ENCODE measurements at places on chromosomes 7 and 10.

DNA sequence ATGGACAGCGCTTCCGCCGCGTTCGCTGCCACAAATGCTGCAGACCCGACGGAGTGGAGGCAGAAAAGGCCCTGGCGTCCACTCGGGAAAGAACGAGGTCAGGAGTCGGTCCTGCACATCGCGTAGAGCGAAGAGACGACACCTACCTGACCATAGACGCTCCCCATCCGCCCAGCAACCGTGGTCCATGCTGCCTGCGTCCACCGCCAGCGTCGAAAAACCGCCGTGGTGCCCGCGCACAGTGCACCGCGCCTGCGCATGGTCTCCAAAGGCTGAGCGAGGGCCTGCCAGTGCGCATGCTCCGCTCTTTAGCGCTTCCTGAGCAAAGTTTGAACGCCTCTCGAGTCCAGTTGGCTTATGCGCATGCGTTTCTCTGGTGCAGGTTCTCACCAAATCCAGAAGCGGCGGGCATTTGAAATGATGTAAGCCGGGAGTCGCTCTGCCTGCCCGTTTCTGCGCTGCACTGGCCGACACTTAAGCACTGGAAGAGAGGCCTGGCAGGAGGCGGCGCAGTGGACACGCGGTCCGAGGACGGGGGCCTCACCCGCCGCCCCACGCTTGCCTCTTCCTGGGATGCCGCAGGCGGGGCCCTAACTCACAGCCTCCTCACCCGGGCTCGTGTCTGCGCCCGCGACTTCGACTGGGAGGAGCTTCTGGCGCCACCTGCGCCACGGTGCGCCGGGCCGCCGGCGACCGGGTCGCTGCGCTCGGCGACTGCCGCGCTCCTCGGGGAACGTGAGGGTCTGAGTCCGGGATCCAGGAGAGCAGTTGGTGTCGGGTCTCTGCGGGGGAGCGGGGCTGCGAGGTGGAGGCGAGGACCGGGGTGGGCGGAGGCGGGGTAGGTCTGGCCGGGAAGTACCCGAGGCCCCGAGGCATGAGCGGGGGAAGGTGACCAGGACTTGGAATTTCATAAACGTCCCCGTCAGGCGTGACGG is at the start of gene FAM24B:
FAM24B (minus strand) TSS at position 243 of the 935 bp plus-strand sequence. CDS start 29,066 bp downstream, outside the sequence.
- DNase-seq = peak; percentile 96

DNA sequence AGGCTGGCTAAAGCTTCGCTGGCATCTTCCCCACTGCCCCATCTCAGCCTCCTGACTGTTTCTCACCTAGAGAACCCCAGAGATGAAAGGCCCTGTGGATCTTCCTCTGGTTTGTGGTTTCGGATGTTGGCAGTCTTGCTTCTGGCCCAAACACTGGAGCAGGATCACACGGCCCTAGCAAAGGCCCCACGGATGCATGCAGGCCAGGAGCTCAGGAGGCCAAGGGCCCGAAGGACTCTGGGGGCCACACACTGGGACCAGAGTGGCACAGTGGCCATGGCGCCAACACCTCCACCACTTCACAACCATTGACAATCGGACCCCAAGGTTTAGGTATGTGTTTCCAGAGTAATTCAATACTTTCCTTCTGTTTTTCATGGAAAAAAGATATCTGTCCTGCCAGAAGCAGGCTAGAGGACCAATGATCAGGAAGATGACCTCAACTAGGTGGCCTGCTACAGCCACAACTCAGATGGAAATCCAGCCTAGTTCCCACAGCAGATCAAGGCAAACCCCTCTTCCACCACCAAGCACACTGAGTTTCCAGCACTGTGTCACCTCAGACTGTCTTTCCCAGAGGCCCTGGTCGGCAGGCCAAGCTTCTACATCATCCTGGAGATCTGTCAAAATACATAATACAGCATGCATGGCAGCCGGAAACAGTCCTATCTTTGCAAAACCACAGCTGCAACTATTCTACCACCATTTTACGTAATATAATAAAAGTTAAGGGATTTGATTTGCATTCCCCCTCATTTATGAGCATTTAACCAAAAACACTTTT is 53.0 kb downstream of the CTBP2 start:
- DNase-seq = no peak

GRCh38 chr7:110544194-110544593 is 546.7 kb upstream of the LRRN3 start:
- no peak for DNase-seq

DNA sequence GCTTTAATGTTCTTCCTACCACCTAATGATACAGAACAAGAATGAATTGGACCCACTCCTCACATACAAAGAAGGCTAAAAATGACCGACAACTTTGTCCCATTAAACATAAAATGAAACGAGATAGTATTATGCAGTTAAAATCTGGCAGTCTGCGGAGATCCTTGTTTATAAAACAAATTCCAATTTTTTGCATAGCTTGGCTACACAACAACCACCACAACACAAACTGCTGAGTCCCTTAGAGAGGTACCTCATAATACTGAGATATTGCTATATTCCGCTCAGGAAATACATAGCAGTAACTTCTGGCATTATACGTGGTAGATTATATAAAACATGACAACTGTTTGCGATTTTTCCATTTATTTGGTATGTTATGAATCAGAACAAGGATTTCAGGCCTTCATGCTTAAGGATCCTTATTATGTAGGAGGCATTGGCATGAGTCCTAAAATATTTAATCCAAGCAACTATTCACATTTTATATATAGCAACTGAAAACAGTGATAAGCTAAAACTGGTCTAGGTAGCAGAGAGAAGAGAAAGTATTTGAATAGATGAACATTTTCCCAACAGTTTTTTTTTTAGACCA is 96.0 kb downstream of the ANK3 start:
- no peak for DNase-seq

- DNase-seq = no peak
These were observed at the start of gene GPR141 for GRCh38 chr7:37683246-37684120. TSS of gene GPR141 (plus strand) at chr7:37683766. CDS start at chr7:37740394, 56,628 bp downstream.

DNA sequence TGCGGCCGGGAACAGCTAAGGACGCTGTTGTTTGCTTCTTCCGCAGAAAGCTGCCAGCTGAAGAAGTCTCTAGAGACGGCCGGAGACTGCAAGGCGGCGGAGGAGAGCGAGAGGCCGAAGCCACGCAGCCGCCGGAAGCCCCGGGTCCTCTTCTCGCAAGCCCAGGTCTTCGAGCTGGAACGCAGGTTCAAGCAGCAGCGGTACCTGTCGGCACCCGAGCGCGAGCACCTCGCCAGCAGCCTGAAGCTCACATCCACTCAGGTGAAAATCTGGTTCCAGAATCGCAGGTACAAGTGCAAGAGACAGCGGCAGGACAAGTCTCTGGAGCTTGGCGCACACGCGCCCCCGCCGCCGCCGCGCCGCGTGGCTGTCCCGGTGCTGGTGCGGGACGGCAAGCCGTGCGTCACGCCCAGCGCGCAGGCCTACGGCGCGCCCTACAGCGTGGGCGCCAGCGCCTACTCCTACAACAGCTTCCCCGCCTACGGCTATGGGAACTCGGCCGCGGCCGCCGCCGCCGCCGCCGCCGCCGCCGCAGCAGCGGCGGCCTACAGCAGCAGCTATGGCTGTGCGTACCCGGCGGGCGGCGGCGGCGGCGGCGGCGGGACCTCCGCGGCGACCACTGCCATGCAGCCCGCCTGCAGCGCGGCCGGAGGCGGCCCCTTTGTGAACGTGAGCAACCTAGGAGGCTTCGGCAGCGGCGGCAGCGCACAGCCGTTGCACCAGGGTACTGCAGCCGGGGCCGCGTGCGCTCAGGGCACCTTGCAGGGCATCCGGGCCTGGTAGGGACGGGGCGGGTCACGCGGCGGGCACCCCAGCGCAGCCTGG is 2.4 kb downstream of the NKX2-3 start:
- no peak for DNase-seq

DNA sequence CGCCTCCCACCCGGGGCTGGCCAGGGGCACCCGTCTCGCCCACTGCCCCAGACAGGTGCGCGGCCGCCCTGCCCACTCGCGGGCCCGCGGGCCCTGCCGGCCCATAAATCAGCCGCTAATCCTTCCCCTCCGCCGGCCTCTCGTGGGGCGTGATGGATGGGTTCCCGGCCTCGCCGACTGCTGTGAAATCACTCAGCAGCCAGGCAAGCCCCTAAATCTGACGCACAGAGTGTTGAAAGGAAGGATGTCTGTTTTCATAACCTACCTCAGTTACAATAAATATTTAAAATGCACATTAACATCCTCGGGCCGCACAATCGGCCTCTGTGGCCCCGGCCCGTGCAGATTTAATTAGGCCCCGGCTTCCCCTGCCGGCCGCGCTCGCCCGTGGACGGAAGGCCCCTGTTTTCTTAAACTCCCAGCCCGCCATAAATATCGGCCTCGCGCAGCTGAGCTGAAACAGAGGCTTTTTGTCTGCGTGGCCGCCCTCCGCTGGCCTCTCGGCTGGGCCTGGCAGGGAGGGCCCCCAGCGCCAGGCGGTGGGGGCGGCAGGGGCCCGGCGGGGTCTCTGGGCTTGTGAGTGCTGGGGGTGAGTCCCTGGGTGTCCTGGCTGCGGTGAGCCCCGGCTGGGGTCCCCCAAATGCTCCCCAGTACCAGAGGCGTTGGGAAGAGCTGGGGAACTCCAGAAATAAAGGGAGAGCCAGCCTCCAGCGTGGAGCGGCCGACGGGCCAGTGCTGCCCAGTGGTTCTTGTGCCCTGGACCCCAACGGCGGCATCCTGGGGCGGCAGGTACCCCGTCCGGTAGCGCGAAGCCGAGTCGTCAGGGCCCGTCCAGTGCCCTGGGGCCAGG is 90.7 kb downstream of the UNCX start:
- no peak for DNase-seq

GRCh38 chr7:47293884-47294555 is 287.9 kb downstream of the TNS3 start:
- no peak for DNase-seq

- DNase-seq = peak; percentile 8
These were observed 222.0 kb downstream of the MAD1L1 start for GRCh38 chr7:2010551-2011265.

DNA sequence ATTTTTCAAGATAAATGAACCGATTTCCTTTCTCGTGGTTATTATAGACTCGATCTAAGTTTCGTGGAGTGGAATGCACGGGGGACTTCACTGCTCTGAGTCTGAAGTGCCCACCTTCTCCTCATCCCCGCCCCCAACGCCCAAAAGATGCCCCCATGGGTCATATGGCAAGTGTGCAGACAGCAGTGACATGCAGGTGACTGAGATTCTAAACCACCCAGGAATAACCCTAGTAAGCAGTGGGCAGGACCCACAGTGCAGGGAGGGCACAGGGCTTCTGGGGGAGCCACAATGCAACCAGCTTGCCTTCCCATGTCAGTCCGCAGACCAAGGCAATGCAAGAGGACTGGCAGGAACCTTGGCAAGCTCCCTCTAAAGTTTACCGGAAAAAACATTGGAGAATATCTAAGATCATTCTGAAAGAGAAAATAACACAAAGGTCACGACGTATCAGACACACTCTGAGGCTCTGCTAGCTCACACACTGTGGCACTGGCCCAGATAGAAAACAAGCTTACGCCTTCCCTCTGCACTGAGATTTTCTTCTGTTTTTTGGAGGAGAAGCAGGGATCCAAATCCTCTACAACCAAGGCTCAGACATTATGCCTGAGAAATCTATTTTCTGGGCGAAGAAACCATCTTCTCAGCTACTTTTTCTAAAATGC is 239.6 kb downstream of the MAD1L1 start:
- peak; percentile 39 for DNase-seq

- DNase-seq = peak; percentile 75
These were observed 164.3 kb downstream of the CELF2 start for GRCh38 chr10:11181978-11182377.

DNA sequence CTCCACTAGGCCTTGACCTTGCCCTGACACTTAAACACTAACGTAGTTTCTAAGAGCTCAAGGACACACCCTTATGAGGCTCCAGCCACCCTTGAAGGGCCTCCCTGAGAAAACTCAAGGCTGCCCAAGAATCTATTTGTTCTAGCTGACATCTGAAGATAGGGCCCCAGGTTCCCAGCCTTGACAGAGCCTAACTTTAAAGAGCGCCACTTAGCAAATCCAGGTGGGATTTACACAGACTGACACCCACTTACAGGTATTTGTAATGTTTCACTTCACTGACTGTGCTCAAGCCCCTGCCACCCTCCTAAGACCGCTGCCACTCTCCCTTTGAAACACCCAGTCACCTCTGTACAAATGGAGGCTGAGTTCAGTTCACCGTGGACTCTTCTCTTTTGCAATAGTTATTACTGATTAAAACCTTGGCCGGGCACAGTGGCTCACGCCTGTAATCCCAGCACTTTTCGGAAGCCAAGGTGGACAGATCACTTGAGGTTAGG is 90.4 kb downstream of the SVOPL start:
- no peak for DNase-seq

GRCh38 chr10:87865241-87865881 is 1.9 kb downstream of the PTEN start:
- no peak for DNase-seq

DNA sequence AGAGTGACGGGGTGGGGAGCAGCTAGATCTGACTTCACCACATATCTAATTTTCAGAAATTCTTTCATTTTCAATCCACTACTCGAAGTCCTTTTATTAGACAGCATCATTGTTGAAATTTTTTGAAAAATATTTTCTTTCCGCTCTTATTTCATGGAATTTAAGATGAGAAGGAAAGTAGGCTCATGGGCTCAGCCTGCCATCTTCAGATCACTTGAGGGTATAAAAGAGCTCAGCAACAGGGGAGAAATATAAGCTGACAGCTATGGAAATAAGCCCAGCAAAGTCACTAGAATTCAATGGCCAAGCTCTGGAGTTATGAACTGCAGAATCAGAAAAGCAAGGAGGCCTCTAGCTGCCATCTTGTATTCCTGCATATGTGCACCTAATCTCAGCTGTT is 389.1 kb downstream of the XPNPEP1 start:
- DNase-seq = no peak

GRCh38 chr10:84493951-84494848 is 165.8 kb downstream of the CCSER2 start:
- DNase-seq = no peak

DNA sequence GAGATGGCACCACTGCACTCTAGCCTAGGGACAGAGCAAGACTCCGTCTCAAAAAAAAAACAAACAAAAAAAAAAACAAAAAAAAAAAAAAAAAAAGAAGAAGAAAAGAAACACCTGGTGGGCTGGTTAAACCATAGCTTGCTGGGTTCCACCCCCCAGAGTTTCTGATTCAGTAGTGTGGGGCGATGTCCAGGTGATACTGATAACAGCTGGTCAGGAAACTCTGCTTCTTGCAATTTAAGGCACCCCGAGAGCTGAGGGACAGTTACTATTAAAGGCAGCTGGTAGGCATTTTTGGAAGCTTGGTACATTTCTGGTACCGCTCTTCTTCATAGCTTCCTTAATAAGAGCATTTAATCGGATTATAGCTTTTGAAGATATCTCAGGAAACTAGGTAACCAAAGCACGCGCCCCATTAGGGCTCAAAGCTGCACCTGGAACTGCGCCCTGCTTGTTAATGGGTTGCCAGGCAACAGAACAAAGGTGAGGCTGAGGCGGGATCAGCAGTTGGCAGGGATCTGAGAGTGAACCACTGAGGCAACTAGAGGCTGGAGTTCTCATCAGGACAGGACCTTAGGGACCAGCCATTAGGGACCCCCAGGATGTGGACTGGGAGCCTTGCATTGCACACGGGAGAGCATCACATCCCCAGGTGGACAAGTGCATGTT is 6.5 kb upstream of the SDK1 start:
- DNase-seq = no peak

GRCh38 chr7:106356-106755 is 86.0 kb upstream of the FAM20C start:
- no peak for DNase-seq
